ENCODE measurements at places on chromosomes 7 and 10.

GRCh38 chr7:73706126-73707044 lies 13.1 kb downstream of the STX1A start:
- no peak for DNase-seq

DNA sequence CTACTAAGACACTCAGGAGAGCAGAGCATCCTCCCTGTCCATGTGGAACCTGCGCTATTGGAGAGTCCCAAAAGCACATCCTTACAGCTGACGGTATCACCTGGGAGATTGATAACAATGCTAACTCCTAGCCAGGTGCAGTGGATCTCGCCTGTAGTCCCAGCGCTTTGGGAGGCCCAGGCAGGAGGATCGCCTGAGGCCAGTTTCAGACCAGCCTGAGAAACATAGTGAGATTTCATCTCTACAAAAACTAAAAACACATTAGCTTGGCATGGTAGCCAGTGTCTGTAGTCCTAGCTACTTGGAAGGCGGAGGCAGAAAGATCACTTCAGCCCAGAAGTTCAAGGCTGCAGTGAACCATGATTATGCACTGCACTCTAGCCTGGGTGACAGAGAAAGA lies 174.9 kb downstream of the ARHGAP12 start:
- DNase-seq = no peak

GRCh38 chr7:138116141-138116540 lies 39.9 kb downstream of the AKR1D1 start:
- peak; percentile 88 for DNase-seq

DNA sequence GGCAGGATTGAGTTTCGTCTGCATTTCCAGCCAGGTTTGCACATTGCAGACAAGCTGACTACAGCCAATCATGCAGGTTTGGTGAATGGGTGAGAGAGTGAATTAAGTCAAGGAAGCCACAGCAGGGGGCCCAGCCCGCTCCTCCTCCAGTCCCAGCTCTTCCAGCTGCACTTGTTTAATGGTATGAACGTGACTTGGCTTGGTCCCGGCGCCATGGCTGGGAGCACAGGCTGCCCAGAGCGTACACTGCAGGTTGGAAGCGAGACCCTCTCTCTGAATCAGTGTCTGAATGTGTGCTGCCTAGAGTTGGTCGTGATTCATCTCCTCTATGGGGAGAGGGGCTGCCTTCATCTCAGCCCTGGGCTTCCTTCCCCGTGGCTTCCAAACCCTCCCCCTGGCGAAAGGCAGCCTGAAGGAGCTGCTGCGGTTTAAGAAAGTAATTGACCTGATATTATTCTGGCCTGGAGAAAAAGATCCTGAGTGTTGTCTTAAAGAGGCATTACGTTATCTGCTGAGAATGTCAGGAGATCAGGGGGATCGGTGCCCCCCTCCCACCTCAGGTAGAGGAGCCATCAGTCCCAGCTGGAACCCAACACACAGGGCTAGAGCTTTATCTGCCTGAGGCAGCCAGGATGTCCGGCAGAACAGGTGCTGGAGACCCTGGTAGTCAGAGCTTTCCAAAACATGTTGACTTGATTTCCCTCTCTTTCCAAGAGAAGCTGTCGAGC lies 132.1 kb downstream of the COL26A1 start:
- no peak for DNase-seq

DNA sequence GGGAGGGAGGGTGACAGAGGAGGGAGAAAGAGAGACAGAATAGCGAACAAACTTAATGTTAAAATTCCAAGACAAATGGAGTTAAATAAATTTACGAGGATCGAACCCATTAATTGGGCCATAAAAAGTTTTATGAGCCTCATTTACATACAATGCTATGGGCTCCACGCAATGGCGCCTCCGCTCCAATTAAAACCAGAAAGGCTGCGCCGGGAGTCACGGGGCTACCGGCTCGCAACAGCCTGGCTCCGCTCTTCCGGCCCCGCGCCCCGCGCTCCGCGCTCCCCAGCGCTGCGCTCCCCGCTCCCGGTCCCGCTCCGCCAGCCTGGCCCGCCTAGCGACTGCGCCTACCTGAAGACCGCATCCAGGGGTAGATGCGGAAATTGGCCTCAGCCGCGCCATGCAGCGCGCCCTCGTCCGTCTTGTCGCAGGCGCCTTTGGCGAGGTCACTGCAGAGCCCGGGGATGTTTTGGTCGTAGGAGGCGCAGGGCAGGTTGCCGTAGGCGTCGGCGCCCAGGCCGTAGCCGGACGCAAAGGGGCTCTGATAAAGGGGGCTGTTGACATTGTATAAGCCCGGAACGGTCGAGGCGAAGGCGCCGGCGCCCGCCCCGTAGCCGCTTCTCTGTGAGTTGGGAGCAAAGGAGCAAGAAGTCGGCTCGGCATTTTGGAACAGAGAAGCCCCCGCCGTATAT lies 513 bp downstream of the HOXA7 start:
- DNase-seq = no peak

DNA sequence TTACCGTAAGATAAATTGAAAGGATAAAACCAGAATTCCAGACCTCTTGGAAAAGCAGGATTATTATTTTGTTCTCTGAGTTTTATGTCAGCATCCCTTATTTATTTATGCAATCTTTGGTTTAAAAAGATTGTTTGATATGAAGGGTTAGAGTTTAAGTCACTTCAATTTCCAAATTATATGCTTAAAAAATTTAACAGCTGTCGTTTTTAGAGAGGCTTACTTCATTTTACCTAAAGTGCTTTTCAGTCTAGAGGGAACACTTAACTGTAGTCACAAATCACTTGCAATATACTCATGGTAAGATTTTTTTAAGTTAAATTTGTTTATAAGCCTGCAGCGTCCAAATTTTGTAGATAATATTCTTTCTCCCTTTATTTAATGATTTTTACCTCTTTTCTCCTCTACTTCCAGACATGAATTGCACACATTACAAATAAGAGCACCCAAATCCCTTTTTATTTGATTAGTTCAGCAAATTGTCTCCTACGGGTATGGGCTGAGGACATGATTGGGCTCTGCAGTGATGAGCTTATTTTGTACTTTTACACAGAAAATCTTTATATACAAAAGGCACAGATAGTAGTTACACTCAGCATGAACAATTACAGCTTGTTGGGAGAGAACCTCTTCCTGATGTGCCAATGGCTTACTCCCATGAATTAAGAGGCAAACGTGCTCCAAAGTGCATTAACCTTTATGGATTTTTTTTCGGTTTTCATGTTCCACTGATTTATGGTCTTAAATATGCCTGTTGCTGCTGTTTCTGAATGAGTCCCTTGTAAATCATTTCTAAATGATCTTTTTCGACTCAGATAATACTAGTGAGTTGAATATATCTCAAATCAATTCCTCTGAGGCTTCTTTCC lies 319.3 kb upstream of the LRGUK start:
- DNase-seq = no peak

DNA sequence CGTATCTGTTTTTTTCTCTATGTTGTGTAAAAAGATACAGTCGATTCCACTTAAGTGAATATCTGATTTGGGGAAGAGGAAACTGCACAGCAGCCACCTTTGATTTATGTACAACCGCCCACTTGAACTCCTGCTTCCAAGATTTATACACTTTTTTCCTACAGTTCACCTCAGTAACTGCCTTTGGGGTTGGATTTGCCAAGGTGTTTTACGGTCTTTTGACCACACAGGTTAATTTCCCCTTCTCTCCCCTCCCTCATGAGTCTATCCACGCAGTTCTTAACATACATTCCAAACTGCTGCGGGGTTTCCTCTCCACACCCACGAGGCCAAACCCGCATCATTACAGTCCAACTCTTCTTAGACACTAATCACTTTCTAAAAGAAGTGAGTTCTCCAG lies 277.0 kb downstream of the USP6NL start:
- no peak for DNase-seq

- no peak for DNase-seq
Measured at GRCh38 chr7:17622451-17622850, 317.8 kb downstream of the SNX13 start.

DNA sequence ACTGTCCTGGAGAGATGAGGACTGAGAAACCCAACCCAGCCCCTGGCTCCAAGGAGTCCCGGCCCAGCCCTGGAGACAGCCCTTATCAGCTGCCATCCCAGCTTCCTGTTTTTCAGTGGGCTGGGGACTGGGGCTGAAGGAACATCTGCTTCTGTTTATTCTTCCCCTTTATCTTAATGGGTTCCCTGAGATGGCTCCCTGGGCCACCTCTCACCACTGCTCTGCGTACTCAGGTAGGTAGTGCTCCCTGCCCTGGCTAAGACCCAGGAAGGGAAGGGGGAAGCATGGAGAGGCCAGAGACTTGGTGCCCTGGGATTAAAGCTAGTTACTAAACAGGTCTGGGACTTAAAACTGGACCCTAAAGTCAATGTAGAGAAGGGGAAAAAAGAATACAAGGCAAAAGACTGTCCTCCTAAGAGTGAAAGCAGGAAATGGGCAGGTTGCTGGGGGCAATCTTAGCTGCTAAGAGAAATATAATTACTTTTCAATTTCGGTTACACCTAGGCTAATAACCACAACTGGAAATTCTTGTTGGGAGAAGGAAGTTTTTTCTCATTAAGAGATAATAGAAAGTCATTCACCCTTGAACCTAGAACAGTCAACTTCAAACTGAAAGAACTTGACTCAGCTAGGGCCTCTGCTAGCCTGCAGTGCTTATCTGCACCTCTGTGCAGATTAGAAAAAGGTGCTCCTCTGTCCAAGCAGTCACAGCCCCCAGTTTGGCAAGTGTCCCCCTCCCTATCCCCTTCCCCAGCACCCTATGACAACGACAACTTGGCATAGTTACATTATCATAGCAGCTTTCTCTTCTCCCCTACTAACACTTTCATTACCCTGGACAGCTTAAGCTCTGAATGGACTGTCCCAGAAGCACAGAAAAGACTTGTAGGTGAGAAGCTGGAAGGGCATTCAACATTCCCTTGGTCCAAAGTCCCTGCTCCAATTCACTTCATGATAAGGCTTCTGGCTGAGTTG lies 65.6 kb upstream of the KDM7A start:
- DNase-seq = no peak

DNA sequence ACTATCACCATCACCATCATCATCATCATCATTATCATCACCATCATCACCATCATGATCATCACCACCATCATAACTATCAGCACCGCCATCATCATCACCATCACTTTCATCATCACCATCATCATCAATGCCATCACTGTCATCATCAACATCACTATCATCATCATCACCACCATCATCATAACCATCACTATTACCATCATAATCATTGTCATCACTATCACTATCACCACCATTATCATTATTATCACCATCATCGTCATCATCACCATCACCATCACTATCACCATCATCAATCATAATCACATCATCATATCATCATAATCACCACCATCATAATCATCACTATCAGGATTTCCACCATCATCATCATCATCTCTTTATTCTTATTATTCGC lies 20.6 kb downstream of the INSIG1 start:
- DNase-seq = no peak

DNA sequence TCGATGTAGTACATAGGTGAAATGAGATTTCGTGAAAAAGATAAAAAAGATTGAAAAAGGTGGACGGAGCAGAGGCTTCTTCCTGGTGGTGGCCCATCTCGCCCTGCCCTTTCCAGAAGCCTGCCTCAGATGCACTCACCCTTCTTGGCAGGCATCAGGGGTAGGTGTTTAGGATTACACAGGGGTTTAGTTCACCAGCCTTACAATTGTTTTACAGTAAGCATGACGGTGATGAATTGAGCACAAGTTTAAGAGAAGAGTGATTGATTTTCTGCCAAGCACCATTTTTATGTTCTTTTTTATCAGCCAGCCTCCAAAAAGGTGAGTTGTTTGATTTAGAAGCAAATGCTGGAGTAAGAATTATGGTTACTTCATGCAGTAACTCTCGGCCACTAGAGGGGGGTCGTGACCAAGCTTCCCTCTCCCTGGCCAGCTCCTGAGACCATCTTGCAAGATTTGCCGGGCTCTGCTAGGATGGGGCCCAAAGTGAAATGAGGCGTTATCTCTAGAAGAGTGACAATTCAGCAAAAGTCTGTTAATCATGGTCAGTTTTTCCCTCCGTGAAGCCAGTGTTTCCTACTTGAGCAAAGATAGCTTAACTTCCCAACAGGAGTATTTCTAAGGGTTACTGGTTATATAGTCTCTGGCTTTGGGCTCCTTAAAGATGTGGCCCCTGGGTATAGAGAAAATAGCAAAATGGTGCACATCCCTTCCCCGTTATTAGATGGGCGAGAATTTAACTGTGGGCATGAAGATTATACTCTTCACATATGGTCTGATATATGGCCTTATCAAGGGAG lies 228.8 kb downstream of the BMPER start:
- DNase-seq = no peak

DNA sequence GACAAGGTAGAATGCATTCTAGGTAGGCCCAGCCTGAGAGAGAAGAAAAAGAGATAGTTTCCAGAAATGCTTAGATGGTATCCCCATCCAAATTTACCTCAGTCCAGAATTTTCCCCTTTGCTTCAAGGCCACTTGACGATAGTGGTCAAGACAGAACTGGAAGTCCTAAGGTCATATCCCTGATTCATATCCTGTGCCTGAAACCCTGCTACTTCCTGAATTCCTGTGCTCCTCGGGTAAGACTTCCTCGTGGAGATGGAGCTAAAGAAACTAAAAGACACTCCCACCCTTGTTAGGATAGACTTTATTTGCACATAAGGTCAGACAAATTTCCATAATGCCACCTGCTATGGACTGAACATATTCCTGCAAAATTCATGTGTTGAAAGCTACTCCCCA lies 175.9 kb downstream of the EVX1 start:
- DNase-seq = no peak

DNA sequence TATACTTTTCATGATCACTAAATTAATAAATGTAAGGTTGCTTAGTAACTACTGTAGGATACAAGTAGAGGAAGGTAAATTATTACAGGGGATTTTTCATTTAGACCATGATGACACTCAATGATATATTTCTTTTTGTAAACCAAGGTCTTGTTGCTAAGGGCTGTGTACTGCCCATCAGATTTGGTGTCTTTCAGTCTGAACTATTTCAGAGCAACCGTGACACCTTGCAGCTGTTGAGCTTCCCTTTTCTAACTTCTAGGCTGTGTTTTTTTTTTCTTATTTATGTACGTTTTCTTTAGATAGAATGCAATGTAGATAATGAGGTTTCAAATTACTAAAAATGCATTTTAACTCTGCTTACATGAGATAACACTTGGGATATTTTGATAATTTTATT lies 292.0 kb upstream of the MBL2 start:
- no peak for DNase-seq

GRCh38 chr10:118036281-118036875 lies 10.4 kb downstream of the RAB11FIP2 start:
- no peak for DNase-seq

DNA sequence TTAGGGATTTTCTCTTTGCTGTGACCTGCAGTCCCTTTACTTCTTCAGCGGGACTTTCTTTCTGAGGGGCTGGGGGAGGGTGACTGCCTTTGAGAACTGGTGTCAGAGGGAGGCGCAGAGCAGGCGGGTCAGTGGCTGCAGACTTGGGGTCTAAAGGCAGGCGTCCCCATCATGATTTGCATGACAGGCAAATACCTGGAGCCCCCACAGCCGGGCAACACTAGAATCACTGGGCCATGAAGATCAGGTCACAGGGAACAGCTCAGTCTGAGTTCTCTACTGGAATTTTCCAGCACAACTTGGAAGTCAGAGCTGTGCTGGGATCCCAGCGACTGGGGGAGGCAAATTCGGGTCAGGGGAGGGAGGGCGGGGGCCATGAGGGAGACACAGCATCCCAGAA lies 29.2 kb upstream of the PITRM1 start:
- no peak for DNase-seq

Data from retinal pigment epithelial cell (primary cell).